ENCODE measurements at places on chromosomes 11 and 22. TPM values are rescaled to one million over a fixed set of nuclear protein-coding genes. Genes with fewer than 3 reads are reported as not detected.
A peak's percentile ranks its signal among the peaks of the same experiment; 100 is the strongest.

MUC2 gene
- 0.04 TPM for total RNA-seq

SCGB1A1 gene
- not detected for total RNA-seq

GRCh38 chr11:28777126-28777525 is 668.9 kb downstream of the METTL15 start:
- H3K4me1 ChIP-seq = no peaks in the 10 kb centered on the region
- no peak overlapping the region for H3K27ac ChIP-seq
- no peaks in the 10 kb centered on the region for H3K36me3 ChIP-seq
- no peak for DNase-seq
- H3K27me3 ChIP-seq = no peaks in the 10 kb centered on the region
- H3K4me3 ChIP-seq = no peak overlapping the region

- H3K4me3 ChIP-seq = no peak overlapping the region
- no peaks in the 10 kb centered on the region for H3K4me1 ChIP-seq
- DNase-seq = no peak
- H3K27ac ChIP-seq = no peak overlapping the region
- no peaks in the 10 kb centered on the region for H3K27me3 ChIP-seq
Observed at GRCh38 chr11:108852701-108853100, 187.8 kb downstream of the DDX10 start.

DNA sequence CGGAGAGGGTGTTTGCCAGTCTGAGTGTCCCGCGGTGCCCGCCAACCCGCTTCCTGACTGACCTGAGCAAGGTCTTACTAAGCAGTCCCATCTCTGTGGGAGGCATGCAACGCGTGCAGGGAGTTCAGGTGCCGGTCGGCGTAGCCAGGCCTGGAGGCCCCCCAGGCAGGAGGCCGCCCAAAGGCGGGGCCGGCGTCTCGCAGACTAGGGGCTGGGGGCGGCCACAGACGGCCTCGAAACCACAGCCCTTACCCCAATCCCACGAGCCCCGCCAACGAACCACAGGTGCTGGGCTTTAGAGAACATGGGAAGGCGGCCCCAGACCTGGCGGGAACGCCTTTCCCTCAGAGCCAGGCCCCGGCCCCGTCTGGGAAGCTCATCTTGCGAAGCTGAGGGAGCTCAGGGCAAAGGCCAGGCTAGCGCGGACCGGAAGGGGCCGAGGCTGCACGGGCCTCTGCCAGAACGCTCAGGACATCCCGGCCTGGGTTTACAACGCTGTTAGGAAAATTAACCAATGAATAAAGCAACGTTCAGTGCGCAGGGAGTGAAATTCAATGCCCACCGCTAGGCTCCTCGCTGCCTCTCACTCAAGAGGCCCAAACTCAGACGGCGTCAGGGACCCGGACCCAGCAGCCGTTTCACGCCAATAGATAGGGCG is 2.1 kb upstream of the MTFP1 start:
- no peaks in the 10 kb centered on the region for H3K27me3 ChIP-seq
- peaks cover 20% of the 10 kb centered on the region for H3K36me3 ChIP-seq
- no peak for DNase-seq

DNA sequence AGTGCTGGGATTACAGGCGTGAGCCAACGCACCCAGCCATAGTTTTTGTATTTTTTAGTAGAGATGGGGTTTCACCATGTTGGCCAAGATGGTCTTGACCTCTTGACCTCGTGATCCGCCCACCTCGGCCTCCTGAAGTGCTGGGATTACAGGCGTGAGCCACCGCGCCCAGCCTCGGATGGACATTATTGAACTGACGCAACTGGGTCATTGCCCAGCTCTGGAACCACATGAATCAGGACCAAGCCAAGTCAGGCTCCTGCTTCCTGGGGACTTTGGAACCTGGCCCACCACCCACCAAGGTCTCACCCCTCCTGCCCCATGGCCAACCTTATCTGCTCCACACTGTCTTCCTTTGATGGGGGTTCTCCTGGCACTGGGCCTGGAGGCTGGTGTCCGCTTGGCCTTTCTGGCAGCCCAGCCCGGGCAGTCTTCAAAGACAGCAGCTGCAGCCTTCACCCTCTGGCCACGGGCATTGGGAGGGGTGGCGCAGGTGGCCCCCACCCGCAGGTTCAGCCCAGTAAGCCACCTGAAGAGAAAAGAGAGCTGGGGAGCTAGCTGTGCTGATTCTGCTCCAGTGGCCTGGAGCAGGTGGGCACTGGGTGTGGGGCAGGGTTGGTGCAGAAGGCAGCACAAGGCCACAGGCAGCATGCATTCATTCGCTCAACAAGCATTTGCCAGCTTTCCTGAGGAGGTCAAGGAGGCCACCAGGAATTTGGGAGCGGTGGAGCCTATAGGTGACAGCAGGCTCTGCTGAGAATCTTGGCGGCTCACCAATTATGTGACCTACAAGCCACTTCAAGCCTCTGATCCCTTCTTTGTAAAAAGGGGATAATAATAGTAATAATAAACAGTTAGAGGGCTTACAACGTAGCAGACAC is 5.7 kb downstream of the CHADL start:
- no peaks in the 10 kb centered on the region for H3K27me3 ChIP-seq
- H3K36me3 ChIP-seq = no peaks in the 10 kb centered on the region
- H3K4me1 ChIP-seq = no peaks in the 10 kb centered on the region
- no peak overlapping the region for H3K4me3 ChIP-seq
- H3K27ac ChIP-seq = no peak overlapping the region

DNA sequence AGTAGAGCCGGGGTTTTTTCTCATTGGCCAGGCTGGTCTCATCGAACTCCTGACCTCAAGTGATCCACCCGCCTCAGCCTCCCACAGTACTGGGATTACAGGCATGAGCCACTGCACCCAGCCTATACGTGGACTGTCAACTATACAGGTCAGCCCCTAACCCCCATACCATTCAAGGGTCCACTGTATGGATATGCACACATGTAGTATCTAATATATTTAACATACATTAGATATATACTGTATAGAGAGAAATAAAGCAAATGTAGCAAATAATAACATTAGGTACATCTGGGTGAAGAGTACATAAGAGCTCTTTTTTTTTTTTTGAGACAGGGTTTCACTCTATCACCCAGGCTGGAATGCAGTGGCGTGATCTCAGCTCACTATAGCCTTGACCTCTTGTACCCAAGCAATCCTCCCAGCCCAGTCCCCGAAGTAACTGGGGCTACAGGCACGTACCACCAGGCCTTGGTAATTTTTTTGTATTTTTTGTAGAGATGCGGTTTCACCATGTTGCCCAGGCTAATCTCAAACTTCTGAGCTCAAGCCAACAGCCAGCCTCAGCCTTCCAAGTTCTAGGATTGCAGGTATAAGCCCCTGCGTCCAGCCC is 1.5 kb upstream of the ATP5MGL start:
- no peak overlapping the region for H3K27ac ChIP-seq
- no peaks in the 10 kb centered on the region for H3K27me3 ChIP-seq
- no peak for DNase-seq
- H3K4me3 ChIP-seq = no peak overlapping the region
- no peaks in the 10 kb centered on the region for H3K36me3 ChIP-seq

DNA sequence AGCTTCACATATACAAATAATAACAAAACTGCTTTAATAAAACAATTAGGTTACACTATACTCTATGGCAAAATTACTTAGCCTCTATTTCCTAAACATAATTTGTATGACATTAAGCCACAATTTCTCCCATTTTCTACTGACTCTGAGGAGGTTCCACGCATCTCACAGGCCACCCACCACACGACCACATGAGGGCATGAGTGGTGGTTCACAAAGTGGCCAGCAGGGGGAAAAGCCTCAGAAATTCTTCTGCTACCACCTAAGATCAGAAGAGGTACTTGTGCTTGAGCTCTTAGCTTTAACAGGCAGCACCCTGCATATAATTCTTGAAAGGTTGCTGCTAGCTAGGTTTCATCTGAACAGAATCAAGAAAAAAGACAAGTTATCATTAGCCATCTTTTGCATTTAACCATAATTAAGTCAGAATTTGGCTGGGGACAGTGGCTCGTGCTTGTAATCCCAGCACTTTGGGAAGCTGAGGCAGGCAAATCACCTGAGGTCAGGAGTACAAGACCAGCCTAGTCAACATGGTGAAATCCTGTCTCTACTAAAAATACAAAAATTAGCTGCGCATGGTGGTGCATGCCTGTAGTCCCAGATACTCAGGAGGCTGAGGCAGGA is 7.7 kb downstream of the LPXN start:
- H3K27me3 ChIP-seq = no peaks in the 10 kb centered on the region
- no peak overlapping the region for H3K27ac ChIP-seq
- H3K36me3 ChIP-seq = no peaks in the 10 kb centered on the region
- peak; percentile 52 for DNase-seq
- H3K4me3 ChIP-seq = no peak overlapping the region

GRCh38 chr11:62105667-62106191 is 18.1 kb upstream of the INCENP start:
- H3K36me3 ChIP-seq = no peaks in the 10 kb centered on the region
- H3K27me3 ChIP-seq = no peaks in the 10 kb centered on the region
- H3K27ac ChIP-seq = no peak overlapping the region
- no peaks in the 10 kb centered on the region for H3K4me1 ChIP-seq

OR51A7 gene
- not detected for total RNA-seq

DNA sequence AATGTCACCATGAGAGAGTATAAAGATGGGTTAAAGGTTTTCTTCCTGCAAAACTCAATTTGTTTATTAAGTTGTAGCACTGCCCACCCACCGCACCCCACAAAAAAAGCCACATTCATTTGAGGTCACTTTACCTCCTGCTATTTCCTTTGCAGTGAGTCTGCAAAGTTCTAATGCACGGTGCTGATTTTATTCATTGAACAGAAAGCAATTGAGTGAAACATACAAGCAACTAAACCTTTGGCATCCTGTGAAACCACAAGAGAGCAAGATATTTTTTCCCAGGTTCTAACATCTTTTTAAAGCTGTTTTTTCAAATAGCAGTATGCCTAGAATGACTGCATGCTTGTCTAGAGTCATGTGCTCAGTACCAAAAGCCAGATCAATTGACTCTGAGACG is 39.0 kb downstream of the RRAS2 start:
- no peak for DNase-seq
- no peak overlapping the region for H3K4me3 ChIP-seq
- H3K27me3 ChIP-seq = no peaks in the 10 kb centered on the region
- no peaks in the 10 kb centered on the region for H3K36me3 ChIP-seq

DCHS1 gene
- 0.20 TPM for total RNA-seq

- H3K4me1 ChIP-seq = no peaks in the 10 kb centered on the region
- DNase-seq = no peak
- no peaks in the 10 kb centered on the region for H3K27me3 ChIP-seq
- H3K27ac ChIP-seq = no peak overlapping the region
- H3K4me3 ChIP-seq = no peak overlapping the region
Observed at GRCh38 chr11:28117712-28118111, 9.5 kb downstream of the METTL15 start.

DNA sequence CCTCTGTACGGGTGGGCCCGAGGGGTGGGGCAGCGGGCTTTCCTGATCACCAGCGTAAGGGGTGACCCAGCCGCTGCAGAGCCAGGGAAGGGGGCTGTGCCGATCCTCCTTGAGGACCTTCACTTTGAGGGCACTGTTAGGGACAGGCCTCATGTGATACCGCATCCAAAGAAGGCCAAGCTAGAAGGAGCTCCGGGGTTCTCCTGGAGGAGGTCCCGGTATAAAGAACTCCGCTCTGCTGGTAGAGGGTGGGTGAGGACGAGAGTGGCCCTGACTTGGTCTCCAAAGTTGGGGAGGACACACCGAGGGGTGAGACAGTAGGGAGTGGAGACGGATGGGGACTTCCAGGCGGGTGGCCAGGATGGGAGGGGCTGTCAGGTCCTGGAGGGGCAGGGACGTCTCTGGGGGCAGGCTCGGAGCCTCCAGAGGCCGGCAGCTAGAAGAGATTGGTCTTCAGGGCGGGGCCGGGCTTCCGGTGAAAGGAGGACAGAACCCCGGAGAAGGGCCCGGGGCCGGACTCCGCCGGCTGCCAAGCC is 4.6 kb downstream of the PHOX2A start:
- no peak for DNase-seq
- H3K4me1 ChIP-seq = no peaks in the 10 kb centered on the region
- no peak overlapping the region for H3K4me3 ChIP-seq
- H3K27me3 ChIP-seq = peaks cover 2% of the 10 kb centered on the region
- 0 out of 2 replicates have a peak, but pooled peaks cover 4% of the 10 kb centered on the region for H3K36me3 ChIP-seq

DNA sequence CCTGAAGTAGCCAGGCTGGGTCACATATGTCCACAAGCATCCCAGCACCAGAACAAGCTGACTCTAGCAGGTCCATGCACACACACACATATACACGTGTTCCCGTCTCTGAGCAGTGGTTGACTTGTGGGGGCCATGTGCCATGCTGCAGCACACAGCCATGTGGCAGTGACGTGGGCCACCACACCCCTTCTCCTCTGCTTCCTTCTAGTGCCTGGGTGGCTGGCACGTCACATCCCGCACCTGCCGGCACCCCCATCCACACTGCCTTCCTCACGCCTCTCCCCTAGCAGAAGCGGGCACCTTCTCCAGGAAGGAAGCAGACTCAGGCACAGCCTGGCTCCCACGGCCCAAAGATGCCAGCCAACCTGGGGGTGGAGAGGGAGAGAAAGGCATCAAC is 9.5 kb downstream of the SYT7 start:
- H3K36me3 ChIP-seq = no peaks in the 10 kb centered on the region
- H3K27me3 ChIP-seq = peaks cover 29% of the 10 kb centered on the region
- DNase-seq = no peak
- H3K4me3 ChIP-seq = no peak overlapping the region
- no peak overlapping the region for H3K27ac ChIP-seq
- H3K4me1 ChIP-seq = peaks cover 7% of the 10 kb centered on the region

SHANK2 gene
- total RNA-seq = 50.5 TPM

OR2AT4 gene
- 0.11 TPM for total RNA-seq

GRCh38 chr11:126195119-126195518 is 16.3 kb downstream of the RPUSD4 start:
- no peak overlapping the region for H3K4me3 ChIP-seq
- H3K27ac ChIP-seq = no peak overlapping the region

DNA sequence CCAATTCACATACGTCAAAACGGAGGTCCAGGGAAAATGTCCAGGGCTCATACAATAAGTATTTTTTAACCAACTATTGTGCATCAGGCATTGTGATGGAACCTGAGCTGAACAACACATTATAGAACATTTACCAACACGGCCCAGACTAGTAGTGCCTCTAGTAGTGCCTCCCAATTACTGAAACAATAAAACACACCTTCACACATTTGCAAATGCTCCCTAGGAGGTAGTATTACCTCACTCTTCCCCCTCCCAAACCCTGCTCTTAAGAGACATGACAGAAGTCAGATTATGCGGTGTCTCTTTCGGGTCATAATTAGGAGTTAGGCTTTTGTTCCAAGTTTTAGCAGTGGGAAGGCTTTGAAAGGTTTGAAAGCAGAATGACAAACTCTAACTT is 61.1 kb downstream of the PAK1 start:
- no peaks in the 10 kb centered on the region for H3K36me3 ChIP-seq
- H3K4me1 ChIP-seq = peaks cover 23% of the 10 kb centered on the region
- H3K27ac ChIP-seq = no peak overlapping the region
- no peaks in the 10 kb centered on the region for H3K27me3 ChIP-seq
- DNase-seq = no peak

- no peaks in the 10 kb centered on the region for H3K4me1 ChIP-seq
- no peaks in the 10 kb centered on the region for H3K36me3 ChIP-seq
- H3K27ac ChIP-seq = no peak overlapping the region
- no peak overlapping the region for H3K4me3 ChIP-seq
- peaks cover 76% of the 10 kb centered on the region for H3K27me3 ChIP-seq
- DNase-seq = no peak
Observed at GRCh38 chr11:11580012-11580411, 41.8 kb downstream of the GALNT18 start.

- H3K27ac ChIP-seq = no peak overlapping the region
- H3K4me1 ChIP-seq = no peaks in the 10 kb centered on the region
- DNase-seq = peak; percentile 6
- no peaks in the 10 kb centered on the region for H3K27me3 ChIP-seq
- no peaks in the 10 kb centered on the region for H3K36me3 ChIP-seq
Observed at GRCh38 chr11:80103142-80103859, 662.5 kb upstream of the TENM4 start.
